ENCODE measurements at places on chromosomes 16 and 17.

GRCh38 chr16:3068487-3068886, 3.0 kb downstream of the IL32 start:
- no peak for DNase-seq

DNA sequence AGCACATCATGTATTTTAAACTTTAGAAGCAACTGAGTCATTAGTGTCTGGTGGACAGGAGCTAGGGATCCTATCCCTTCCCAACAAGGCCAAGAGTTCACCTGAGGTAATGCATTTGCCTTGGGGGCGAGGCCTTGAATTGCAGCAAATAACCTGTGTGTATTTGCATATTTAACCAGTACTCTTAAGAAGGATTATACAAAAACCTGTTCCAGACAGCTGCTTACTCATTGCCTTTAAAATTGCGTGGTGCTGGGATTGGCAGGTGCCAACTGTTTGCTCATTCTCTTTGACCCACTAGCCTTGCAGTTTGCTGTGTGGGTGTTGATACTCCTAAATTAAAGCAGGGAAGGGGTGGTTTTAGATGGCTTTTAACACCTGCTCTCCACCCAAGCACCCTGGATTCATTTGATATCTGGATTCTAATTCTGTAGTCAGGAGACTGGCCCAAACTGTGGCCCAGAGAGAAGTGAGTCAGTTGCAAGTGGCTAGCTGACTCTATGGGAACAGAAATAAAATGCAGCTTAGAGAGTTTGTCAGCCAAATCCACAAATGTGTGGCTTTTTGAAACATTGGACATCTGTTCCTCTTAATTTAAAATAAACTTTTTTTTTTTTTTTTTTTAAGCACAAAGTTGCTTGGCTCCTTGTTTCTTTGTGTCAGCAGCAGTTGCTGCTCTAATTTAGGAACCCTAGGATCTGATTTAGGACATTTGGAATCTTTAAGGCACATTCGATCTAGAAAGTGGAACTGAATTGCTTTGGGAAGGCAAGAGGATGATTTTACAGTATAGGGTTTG, 46.9 kb downstream of the TUBD1 start:
- no peak for DNase-seq

- no peak for DNase-seq
These were observed 928 bp downstream of the HBA1 start for GRCh38 chr16:177394-177822.

DNA sequence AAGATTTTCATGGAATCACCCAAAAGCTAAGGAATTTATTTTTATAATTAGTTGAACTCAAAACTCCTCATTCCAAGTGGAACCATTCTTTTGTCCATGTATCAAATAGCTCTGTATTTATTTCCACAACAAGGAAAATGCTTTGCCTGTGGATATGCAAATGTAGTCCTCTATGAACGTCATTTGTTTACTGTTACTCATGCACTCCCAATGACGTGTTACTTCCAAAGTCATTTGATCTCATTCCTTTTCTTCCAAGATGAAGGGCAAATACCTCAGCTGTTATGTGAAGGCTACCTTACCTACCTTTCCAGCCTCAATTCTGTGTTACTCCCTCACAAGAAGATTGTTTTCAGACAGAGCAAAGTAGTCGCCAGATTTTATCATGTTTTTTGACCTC, 83.7 kb downstream of the ITFG1 start:
- DNase-seq, result no peak

DNA sequence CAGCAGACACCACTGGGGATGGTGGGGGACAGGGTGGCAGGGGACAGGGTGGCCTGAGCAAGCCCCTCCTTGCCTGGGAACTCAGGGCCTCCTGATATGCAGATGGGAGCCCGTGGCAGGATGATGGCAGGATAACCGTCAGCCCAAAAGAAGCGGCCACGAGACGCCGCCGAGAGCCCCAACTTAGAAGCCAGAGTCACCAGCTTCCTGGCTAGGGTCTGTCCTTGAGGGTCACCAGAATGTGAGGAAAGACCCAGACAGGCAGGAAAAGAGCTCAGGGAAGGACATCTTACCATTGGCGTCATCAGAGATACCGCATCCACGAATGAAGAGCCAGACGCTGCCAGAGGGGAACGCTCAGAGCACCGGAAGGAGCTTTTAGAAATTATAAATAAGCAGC, 19.4 kb downstream of the RAB40C start:
- DNase-seq, result no peak

DNA sequence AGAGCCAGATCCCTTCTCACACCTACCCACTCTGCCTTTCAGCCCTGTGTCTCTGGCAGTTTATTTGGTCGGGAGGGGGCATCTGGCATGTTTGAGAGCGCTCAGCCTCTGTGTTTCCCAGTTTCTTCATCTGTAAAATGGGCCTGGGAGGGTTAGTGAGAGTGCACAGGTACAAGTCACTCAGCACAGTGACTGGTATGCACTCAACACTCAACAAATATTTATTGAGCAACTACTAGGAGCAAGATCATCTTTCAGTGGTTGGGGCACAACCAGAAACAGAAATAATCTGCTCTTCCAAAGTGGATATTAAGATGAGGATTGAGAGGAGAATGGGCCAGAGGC, 13.7 kb upstream of the SRCIN1 start:
- no peak for DNase-seq
